Fibroblast of upper back skin (primary cell): ENCODE measurements at places on chromosomes 13 and 19.
A peak's percentile ranks its signal among the peaks of the same experiment; 100 is the strongest.

DNA sequence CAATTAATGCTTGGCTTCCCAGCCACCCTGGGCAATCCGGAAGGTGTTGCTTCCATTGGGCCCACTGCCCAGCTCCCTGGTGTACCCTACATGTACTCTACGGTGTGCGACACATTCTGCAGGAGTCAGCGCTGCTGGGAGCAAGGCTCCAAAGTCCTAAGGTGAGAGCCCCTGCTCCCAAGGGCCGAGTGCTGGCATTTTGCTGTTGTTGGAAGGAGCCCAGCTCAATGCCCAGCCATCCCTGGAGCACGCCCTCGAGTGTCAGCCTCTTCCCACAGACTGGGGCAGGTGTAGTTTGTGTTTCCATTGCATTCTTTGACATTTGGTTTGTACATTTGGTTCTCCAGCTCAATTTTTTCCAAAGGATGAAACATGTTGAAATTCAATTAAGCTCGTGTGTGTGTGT, 64.6 kb downstream of the GGACT start:
- no peak for DNase-seq

DNA sequence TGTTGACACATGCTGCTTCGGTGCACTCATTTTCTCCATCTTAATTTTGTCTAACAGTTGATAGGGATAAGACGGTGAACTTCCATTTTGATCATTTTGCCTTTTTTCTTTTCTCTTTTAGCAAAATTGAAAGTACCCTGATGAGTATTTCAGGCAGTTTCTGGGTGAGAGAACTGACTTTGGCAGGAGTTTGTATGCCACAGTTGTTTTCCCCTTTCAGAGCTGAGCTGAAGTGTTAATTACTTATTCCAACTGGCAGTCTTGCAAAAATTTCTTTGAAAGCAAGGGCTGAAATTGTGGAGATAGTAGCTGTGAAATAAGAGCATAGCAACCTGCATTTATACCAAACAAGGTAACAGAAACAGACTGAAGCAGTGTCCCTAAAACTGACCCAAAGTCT, 180.2 kb downstream of the SLITRK5 start:
- DNase-seq: no peak

GRCh38 chr19:22634450-22634827, 315 bp downstream of the ZNF492 start:
- no peak for DNase-seq

- peak; percentile 59 for DNase-seq
Observed at GRCh38 chr19:8505680-8506401, 3.4 kb upstream of the PRAM1 start.
